Panc1 (cell line): ENCODE measurements at places on chromosomes 16 and 17. TPM values are rescaled to one million over a fixed set of nuclear protein-coding genes. Genes with fewer than 3 reads are reported as not detected.

The STAC2 gene
- 0.08 TPM for total RNA-seq

The COL1A1 gene
- total RNA-seq = 52.7 TPM

The MT1A gene
- 52.1 TPM for total RNA-seq

The CKLF gene
- total RNA-seq = 88.1 TPM

The TP53TG3E gene
- not detected for total RNA-seq

The MED31 gene
- total RNA-seq = 18.6 TPM

The TPPP3 gene
- total RNA-seq = 0.95 TPM

The CASKIN1 gene
- 4.5 TPM for total RNA-seq

- no peak for DNase-seq
Measured at GRCh38 chr17:12512694-12513355, 152.9 kb upstream of the MYOCD start.

DNA sequence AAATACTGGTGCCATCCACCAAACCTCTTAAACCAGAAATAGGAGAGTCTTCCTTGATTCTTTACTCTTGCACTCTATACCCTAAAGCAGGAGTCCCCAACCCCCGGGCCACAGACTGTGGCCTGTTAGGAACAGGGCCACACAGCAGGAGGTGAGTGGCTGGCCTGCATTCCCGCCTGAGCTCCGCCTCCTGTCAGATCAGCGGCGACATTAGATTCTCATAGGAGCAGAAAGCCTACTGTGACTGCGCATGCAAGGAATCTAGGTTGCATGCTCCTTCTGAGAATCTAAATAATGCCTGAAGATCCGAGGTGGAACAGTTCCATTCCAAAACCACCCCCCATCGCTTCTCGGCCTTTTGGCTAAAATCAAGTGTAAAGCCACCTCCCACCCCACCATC is 30.3 kb upstream of the SRCIN1 start:
- DNase-seq = no peak

DNA sequence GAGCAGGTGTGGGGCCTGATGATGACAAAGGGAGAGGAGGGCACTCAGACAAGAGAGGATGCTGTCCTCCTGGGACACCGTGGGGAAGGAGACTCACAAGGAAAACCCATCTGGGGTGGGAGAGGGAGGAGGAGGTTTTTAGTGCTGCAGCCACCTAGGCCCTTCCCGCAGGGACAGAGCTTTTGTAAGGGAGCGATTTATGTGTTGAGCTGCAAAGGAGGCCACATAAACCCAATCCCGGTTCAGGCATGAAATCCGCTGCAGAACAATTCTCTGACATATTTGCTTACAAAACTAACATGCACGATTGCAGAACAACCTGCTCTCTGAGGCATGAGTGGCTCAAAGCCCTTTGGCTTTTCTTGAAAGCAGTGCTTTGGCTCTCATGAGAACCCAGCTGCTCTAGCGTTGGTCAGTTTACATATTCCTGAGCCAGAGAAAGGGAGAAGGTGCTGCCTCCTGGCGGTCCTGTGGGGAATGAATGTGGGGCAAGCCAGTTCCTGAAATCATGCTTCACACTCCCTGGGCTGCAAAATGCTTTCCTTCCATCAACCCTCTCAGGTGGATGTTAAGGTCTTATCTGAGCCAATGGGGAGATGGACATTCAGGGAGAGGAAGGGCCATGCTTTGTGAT is 122.4 kb upstream of the NLRP1 start:
- peak; percentile 45 for DNase-seq

DNA sequence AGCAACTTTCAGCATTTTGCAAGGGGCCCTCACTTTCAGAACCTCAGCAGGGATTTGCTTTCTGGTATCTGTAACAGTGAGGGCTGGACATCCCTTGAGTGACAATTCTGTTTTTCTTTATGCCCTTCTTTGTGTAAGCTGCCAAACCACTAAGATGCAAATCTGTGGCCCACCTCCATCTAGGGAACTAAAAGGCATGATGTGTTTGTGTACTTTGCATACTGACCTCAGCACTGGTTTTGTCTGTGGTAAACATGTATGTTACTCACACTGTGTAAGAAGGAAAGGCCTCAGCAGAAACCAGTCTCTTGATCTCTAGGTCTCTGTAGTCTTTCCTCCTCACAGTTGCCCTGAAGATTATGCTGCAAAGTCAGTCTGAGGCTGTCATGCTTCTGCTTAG is 396.6 kb upstream of the DYNLRB2 start:
- DNase-seq = no peak

GRCh38 chr16:82300374-82300951 is 130.4 kb upstream of the MPHOSPH6 start:
- no peak for DNase-seq

DNA sequence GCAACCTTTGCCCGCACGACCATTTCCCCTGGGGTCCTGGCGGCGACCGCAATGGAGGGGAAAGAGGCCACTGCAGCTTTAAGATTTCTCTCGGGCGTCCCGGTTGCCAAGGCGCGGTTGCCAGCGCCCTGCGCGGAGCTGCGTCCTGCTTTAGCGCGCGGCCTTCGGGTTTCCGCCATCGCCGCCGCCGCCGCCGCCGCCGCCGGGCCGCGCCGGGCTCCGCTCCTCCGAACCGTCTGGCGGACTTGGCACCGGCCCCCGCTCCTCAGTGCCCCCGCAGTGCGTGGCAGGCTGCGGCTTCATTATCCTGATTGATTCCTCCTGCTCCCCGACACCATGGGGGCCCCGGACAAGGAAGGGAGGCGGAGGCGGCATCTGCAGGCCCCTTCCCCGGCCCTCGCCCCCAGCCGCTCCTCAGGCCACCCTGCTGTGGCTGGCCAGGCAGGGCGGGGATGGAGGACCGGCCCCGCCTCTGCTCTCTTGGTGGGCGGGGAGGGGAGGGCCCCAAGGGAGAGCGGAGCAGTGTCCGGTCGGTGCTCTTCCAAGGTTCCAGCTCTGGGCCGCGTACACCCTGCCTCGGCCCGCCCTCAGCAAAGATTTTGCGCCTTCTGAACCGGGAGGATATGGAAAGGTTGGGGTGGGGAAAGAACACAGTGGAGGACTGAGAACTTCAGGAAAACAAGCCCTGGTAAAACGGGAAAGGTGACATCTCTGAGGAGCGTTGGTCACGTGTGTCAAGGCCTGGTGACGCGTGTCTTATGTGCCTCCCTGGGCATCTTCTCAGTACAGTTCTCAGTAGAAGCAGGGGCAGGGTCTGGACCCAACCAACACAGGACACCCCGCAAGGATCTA is 34.0 kb downstream of the NEUROD2 start:
- no peak for DNase-seq

DNA sequence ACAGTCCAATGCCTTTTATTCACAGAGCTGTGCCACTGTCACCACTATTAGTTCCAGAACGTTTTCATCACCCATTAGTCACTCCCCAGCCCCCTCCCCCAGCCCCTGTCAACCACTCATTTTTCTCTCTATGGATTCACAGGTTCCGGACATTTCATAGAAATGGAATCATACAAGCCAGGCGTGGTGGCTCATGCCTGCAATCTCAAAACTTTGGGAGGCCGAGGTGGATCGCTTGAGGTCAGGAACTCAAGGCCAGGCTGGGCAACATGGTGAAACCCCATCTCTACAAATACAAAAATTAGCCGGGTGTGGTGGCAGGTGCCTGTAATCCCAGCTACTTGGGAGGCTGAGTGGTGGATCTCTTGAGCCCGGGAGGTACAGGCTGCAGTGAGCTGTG is 759 bp upstream of the PAM16 start:
- DNase-seq = no peak

GRCh38 chr17:80361495-80362220 is 53.3 kb upstream of the ENDOV start:
- no peak for DNase-seq

DNA sequence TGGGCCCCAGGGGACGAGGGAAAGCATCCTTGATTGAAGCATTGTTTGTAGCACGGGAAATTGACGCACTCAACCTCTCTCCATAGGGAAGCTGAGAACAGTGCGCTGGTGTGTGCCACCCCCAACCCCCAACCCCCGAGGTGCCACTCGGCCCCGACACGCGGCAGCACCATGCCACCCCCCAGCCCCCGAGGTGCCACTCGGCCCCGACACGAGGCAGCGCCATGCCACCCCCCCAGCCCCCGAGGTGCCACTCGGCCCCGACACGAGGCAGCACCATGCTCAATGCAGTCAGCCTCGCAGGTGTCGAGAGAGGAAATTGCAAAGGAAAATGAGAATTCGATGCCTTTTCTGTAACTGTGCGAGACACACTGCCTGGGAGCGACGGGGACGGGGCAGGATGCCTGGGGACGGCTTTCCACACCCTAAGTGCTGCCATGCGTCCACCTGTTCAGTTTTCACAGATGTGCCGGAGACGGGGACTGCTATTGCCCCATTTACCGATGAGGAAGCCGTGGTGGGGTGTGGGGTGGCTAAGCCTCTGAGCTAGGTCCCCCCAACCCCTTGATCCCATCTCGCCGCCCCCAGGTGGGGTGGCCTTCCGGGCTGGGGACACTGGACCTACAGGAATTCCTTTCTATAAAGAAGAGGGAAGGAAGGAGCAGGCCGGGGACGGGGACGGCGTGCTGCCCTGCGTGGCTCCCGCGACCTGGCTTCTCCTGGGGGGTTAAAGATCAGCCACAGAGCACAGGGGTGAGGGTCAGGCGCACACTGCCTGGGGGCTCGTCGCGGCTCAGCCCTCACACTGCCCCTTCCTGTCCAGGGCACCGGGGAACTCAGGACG is 9.8 kb downstream of the CBFA2T3 start:
- DNase-seq = no peak

GRCh38 chr16:54309341-54309740 is 22.8 kb upstream of the IRX3 start:
- DNase-seq = no peak

GRCh38 chr17:9672691-9673090 is 27.4 kb downstream of the USP43 start:
- no peak for DNase-seq

DNA sequence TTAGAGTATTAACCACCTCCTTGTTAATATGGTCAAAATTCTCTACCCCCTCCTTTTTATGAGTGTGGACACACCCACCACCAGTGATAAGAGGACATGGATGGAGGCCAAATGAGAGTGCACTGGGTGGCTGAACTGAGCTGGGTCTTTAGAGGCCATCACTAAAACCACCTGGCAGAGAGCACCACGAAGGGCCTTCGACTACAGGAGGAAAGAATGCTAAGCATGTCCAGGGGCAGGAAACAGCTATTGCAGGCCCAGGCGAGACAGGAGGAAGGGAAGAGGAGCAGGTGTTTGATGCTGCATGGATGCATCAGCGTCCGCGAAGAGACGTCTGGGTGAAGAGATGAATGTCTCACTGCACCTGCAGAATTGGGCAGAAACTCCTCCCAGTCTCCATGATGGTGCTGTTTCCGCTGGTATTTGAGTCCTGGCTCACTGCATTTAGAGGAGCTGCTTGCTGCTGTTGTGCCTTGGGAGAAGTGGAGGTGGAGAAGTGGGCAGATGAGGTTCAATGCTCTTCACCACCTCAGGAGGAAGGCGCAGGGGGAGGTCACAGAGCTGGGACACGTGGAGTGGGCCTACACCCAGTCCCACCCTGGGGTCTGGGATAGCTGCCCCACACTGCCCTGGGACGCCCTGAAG is 33.2 kb downstream of the SPHK1 start:
- no peak for DNase-seq

DNA sequence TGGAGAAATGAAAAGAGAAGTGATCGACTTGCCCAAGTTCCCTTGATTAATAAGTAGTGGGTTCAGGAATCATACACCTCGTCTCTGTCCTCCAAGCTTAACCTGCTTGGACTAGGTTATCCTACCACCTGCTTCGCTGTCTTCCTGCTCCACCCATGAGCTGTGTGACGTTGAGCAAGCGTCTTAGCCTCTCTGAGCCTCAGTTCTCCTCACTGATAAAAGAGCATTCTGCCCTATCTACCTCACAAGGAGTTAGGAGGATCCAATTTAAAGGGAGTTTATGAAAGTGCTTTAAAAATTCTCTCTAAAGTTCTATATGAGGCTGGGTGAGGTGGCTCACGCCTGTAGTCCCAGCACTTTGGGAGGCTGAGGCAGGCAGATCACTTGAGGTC is 9.5 kb upstream of the BHLHA9 start:
- DNase-seq = no peak

- DNase-seq = no peak
Measured at GRCh38 chr16:28237754-28238357, 26.1 kb upstream of the XPO6 start.

DNA sequence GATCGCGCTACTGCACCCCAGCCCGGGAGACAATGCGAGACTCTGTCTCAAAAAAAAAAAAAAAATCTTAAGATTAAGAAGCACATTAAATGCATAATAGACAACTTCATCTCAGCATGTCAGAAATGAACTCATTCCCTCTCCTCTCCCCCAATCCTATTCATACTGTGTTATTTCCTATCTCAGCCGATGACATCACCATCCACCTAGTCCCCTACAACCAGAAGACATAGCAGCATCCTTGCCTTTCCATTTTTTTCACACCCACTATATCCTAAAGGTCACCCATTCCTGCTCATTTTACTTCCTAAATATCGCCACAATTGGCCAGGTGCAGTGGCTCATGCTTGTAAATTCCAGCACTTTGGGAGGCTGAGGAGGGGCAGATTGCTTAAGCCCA is 81.3 kb downstream of the RPGRIP1L start:
- no peak for DNase-seq

DNA sequence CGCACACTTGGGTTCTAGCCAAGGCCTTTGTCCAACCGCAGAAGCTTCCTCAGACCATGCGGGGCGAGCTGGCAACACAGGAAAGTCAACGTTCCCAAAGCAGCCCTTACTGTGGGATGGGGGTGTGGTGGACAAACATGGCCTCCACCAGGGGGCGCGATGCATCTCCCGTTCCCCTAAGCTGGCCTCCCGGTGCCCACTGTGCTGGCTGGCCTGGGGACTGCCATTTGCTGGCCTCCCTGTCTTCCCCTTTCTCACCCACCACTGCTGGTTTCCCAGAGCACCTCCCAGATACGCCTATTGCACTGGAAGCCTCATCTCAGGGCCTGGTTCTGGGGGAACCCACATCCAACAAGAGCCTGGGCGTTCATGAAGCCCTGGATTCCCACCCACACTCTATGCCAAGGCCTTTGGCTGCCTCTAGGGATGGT is 145.3 kb downstream of the IRF8 start:
- DNase-seq = peak; percentile 8

GRCh38 chr17:49012769-49013255 is 15.6 kb downstream of the IGF2BP1 start:
- DNase-seq = no peak

DNA sequence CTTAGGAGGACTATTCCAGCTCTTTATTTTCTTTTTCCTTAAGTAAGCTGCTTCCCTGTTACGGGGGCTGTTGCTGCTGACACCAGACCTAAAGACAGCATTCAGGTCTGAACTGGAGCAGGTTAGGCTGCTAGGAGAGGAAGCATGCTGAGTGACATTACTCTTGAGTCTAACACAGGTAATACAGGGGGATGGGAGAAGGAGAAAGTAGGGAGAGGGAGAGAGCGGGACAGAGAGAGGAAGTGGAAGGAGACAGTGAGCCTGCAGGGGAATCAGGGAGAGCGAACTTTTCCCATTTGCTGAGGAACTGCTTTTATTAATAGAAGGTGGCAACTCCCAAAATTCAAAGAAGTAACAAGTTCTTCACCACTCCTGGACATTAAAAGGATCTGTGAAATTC is 130.9 kb downstream of the PARN start:
- DNase-seq = no peak

GRCh38 chr17:32495359-32496231 is 8.8 kb downstream of the CDK5R1 start:
- no peak for DNase-seq

GRCh38 chr16:57754354-57755060 is 18.9 kb downstream of the KATNB1 start:
- no peak for DNase-seq
